ENCODE measurements at places on chromosomes 1 and 21.

GRCh38 chr1:42841440-42842147 is 4.8 kb upstream of the ZNF691 start:
- DNase-seq: no peak

GRCh38 chr1:5286244-5286643 is 631.8 kb downstream of the AJAP1 start:
- DNase-seq: no peak

DNA sequence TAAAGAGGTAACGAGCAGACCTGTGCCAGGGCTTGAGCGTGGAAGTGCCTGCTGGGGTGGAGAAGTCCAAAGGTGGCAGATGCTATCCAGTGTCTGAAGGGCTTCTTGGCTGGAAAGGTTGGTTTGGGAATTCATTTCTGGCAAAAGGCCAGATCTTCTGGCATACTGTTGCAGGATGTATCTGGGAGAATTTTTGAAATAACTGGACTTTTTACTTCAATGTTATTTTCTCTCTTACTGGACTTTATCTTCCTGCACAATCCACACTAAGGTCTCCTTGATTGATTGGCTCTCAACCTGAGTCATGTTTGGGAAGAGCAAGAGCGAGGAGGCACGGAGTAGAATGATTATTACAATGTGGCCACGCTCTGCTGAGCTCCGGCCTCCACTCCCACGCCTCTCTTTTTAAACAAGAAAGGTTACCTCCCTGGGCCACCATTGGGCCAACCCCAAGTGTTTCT is 278.4 kb downstream of the TM2D1 start:
- DNase-seq: no peak

DNA sequence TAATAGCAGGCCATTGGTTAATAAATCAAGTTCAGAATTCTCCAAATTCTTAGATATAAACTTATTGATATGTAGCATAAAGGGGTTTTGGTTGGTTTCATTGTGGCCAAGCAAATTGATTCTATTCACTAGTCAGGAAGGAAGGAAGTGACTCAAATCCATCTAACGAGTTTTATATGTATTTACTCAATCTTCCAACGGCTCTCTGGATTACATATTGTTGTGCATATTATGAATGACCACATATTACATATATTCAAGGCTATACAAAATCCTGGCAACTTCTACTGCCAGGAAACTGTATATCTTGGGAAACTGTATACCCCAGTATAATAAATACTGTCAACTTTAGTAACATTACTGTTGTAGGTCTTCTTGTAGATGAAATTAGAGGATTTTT is 20.1 kb upstream of the PDE4B start:
- DNase-seq: no peak

Data from stimulated activated CD4-positive, alpha-beta T cell treated with anti-CD3 and anti-CD28 coated beads, Interleukin-15, amount 100 ng/mL, for 1 hour (primary cell).